NCI-H1417 treated with DMSO at 0.1 percent for 48 hours (cell line): ENCODE measurements at places on chromosomes 4 and X.
A peak's percentile ranks its signal among the peaks of the same experiment; 100 is the strongest.

GRCh38 chrX:29690061-29690460, 525.3 kb upstream of the MAGEB2 start:
- no peak for DNase-seq

GRCh38 chr4:105504744-105505143, 30.9 kb upstream of the PPA2 start:
- no peak for DNase-seq

DNA sequence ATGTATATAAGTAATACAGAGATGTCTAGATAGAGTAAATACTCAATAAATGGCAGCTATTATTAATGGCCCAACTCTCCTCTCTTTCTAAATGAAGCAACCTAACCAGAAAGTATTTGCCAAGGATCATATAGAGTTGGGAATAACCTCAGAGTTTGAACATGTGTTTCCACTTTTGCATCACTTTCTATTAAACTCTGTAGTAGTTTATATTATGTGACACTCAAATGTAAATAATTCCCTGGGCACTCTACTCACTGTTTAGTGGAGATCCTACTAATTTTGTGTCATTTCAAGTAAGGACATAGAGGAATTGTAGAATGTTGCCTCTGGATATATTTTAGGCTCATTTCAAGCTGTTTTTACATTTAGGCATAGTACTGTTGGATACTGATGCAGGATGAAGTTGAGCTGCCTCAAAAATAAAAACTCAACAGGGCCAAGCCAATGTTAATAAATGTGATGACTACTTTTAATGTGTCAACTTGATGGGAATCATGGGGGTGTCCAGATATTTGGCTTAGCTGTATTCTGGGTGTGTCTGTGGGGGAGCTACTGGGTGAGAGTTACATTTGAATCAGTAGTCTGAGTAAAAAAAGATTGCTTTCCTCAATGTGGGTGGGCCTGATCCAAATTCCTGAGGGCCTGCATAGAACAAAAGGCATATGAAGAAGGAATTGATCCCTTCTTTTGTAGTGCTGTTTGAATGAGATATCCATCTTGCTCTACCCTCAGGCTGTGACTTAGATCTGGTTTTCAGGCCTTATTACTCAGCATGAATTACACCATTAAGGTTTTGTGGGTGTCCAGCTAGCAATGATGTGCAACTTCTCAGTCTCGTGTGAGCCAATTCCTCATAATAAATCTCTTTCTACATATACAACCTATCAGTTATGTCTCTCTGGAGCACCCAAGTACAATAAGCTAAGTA, 1368.2 kb downstream of the STIM2 start:
- DNase-seq = no peak

GRCh38 chr4:31053451-31053850, 333.3 kb downstream of the PCDH7 start:
- DNase-seq = no peak

DNA sequence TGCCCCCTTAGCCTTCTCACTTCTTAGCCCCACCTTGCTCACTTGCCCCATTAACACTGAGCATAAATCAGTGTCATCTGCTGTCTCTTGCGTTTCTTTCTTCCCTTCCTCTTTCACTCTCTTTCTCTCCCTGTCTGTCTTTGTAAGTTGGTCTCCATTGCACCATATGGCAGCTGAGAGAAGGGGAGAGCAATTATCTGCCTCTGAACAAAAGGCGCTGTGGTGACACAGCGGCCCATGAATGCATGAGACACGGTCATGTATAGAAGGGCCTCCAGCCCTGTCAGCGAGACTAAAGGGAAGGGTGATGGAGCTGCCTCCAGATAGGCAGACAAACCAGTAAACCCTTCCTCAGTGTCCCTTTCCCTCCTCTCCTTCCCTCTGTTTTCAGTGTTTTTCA, 88.8 kb upstream of the PCDH18 start:
- no peak for DNase-seq

DNA sequence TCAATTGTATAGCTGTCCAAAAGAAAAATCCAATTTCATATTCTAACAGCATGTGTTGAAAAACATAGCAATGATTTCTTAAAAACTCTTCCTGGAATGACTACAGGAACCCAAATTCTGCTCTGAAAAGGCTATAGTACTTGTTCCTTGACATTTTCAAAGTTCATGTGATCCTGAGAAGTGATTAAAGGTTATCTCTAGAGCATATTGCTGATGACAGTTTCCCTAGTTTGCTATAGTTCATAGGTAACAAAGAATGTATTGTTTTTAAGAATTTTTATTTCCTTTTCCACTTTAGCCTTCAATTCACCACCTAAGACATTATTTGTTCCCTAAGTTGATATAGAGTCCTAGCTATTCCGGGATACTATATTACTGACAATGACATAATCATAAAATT, 1614.6 kb downstream of the PCDH7 start:
- DNase-seq = no peak

- DNase-seq = peak; percentile 71
Measured at GRCh38 chr4:66927937-66928336, 617.4 kb downstream of the CENPC start.

DNA sequence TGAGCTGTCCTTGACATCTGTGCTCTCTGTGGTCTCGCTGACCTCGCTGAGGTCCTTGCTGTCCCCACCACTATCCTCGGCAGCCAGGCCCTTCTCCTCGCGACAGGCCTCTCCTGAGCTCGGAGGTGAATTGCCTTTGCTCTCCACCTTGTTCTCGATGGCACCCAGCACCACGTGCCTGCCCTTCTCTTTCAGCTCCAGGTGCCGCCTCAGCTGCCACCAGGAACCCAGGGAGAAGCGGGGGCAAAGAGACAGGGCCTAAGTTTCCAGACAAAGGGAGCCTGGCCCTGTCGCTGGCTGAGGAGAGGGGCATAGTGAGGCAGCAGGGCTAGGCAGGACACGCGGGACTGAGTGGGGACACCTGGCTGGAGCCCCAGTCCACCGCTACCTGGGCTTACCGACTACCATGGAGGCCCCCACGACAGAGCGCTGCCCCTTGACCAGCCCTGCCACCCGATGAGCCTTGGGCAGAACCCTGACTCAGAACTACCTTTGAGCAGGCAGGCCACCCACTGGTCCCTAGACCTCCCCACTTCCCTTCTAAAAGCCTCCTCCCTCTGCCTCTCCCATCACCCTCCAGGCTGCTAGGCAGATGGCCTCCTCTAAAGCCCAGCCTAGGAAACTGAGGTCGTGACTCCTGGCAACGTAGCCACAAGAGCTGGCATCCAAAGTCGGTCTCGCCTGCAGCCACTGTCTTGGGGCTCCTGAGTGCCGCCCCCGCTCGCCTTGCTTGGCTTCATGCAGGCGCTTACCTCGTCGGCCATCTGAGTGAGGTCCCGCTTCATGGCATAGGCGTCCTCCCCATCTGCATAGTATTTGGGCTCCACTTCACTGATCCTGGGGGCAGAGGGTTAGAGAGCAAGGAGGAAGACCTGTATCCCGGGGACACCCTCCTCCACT, 4.2 kb upstream of the ARHGAP4 start:
- DNase-seq = no peak
